ENCODE measurements at places on chromosomes 2 and 18. TPM values are rescaled to one million over a fixed set of nuclear protein-coding genes. Genes with fewer than 3 reads are reported as not detected.

DNA sequence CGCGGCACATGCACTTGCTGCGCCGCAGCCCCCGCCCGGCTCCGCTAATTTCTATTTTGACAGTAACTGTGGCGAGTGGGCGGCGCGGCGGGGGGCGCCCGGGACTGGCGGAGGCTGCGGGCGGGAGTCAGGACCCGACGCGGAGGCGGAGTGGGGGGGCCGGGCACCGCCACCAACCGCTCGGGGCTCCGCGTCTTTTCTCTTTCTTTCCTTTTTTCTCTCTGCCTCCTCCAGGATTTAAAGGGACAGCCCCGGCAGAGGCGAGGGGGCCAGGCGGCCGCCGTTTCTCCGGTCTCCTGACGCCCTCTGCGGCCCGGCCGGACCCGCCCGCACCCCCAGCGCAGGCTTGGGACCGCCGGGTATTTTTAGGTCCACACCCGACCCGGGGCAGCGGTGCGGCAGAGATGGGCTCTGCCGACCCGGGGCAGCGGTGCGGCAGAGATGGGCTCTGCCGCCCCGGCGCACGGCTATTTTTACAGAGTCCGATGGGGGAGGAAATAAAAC, 460 bp upstream of the ZBTB7C start:
- peaks cover 22% of the 10 kb centered on the region for H3K4me1 ChIP-seq
- no peak for DNase-seq
- peaks cover 75% of the 10 kb centered on the region for H3K27me3 ChIP-seq
- H3K36me3 ChIP-seq: no peaks in the 10 kb centered on the region

DNA sequence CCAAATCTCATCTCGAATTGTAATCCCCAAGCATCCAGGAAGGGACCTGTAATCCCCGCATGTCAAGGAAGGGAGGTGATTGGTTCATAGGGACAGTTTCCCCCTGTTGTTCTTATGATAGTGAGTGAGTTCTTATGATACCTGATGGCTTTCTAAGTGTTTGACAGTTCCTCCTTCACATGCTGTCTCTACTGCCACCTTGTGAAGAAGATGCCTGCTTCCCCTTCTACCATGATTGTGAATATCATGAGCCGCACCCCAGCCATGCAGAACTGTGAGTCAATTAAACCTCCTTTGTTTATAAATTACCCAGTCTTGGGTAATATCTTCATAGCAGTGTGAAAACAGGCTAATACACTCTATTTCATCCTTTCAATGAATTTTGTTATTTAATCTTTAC, 446.7 kb downstream of the RNF144A start:
- no peak for DNase-seq
- no peak overlapping the region for H3K27ac ChIP-seq
- peaks cover 2% of the 10 kb centered on the region for H3K27me3 ChIP-seq
- H3K4me3 ChIP-seq: no peak overlapping the region
- H3K36me3 ChIP-seq: no peaks in the 10 kb centered on the region

Gene INHBB
- total RNA-seq: not detected

DNA sequence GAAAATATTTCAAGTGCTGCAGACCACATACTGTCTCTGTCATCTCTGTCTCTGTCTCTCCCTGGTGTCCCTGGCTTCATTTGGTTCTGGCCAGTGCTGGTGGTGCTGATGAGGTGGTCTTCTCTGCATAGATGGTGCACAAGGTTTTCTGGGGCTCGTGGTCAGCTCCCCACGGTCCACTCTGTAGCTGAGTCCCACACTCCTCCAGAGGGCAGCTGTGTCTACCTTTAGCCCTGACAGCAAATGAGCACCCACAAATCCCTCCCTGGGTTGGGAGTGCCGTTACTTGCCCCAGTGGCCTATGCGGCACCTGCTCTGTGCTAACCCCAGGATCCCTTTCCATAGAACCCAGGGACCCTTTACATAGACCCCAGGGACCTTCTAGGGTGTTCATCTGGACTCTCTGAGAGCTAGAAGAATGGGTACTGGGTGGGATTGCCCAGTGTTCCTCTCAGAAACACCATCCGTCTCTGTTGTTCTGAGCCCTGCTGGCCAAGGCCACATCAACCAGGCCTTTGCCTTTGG, 129.3 kb downstream of the CAPN13 start:
- peaks cover 10% of the 10 kb centered on the region for H3K27me3 ChIP-seq
- H3K27ac ChIP-seq: no peak overlapping the region
- H3K4me1 ChIP-seq: no peaks in the 10 kb centered on the region
- no peak for DNase-seq
- no peaks in the 10 kb centered on the region for H3K36me3 ChIP-seq
- H3K4me3 ChIP-seq: no peak overlapping the region

Gene CROCC2
- not detected for total RNA-seq

- no peak for DNase-seq
- no peak overlapping the region for H3K27ac ChIP-seq
- no peaks in the 10 kb centered on the region for H3K36me3 ChIP-seq
- no peak overlapping the region for H3K4me3 ChIP-seq
- H3K4me1 ChIP-seq: no peaks in the 10 kb centered on the region
These were observed 198.0 kb upstream of the NCKAP5 start for GRCh38 chr2:133766164-133766832.

GRCh38 chr2:223503746-223504145, 98.4 kb downstream of the SCG2 start:
- no peak for DNase-seq
- H3K36me3 ChIP-seq: no peaks in the 10 kb centered on the region
- no peaks in the 10 kb centered on the region for H3K27me3 ChIP-seq
- no peaks in the 10 kb centered on the region for H3K4me1 ChIP-seq

GRCh38 chr2:19600506-19600905, 242.1 kb upstream of the OSR1 start:
- H3K4me1 ChIP-seq: no peaks in the 10 kb centered on the region
- H3K27me3 ChIP-seq: peaks cover 2% of the 10 kb centered on the region
- DNase-seq: no peak
- H3K36me3 ChIP-seq: no peaks in the 10 kb centered on the region

- H3K4me1 ChIP-seq: peaks cover 10% of the 10 kb centered on the region
- no peak for DNase-seq
- H3K36me3 ChIP-seq: peaks cover 10% of the 10 kb centered on the region
- no peaks in the 10 kb centered on the region for H3K27me3 ChIP-seq
These were observed 250.7 kb upstream of the SMAD7 start for GRCh38 chr18:49201464-49201863.

Gene VWC2L
- total RNA-seq: not detected

Gene MORN2
- 1.7 TPM for total RNA-seq

DNA sequence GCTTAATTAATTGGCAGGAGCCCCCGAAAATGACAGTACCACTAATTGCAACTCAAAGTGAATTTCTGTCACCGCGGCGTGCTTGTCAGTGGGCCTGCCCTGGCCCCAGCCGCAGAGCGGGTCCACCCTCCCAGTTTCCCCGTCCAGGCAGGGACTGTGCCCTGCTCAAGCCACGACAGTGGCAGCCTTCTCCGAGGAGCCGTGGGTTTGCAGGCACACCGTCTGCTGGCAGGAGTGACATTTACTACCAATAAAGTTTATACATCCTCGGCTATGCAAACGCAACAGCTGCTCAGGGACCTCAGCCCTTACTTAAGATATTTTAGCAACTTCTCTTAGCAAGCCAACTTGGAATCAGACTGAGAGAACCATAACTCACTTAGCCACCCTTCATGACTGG, 112.7 kb downstream of the GBX2 start:
- no peak overlapping the region for H3K4me3 ChIP-seq
- DNase-seq: no peak
- H3K27ac ChIP-seq: no peak overlapping the region
- no peaks in the 10 kb centered on the region for H3K36me3 ChIP-seq
- H3K4me1 ChIP-seq: no peaks in the 10 kb centered on the region

DNA sequence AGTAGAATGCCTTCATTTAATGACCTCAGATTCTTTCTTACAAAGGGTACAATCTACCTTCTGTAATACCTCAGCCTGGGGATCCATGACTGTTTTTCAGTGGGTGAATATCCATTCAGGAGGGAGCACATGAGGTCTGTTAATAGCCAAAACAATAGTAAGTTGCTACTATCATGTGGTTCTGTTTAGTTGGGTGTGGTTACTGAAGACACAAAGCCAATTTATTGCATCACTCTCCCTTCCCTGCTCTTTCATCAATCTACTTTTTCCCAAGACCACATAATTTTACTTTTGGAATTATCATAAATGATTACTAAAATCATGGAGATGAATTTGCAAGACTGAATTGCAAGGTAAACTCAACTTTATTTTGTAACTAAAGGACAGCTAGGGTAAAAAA, 254.2 kb downstream of the GALNT13 start:
- H3K36me3 ChIP-seq: no peaks in the 10 kb centered on the region
- H3K27me3 ChIP-seq: no peaks in the 10 kb centered on the region
- H3K4me1 ChIP-seq: no peaks in the 10 kb centered on the region
- H3K4me3 ChIP-seq: no peak overlapping the region
- no peak overlapping the region for H3K27ac ChIP-seq
- no peak for DNase-seq

DNA sequence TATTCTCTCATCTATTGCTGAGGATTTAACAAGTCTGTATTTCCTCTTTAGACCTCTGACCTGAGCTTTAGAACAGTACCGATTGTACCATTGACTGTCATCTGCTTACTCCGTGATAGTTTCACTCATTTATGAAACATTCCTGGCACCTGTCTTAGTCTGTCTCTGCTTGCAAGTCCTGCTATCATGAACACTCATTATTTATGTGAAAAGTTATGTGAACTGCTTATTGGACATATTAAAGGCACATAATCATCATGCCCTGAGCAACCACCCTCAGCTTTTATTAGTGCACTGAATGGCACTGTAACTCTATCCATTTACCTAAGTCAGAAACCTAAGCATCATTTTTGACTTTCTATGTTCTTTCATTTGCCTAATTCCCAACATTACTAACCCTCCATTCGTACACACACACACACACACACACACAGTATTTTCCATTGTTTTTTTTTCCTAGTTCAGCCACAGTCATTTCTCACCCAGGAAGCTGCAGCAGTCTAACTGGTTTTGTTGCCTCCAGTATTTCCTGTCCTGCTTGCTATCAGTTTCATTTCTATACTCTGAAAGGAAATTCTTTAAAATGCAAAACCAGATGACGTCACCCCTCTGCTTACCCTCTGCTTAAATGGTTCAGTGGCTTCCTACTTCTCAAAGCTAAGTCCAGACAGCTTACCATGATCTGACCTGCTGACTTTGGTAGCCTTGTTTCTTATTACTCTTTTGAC, 146.1 kb downstream of the HAUS1 start:
- no peaks in the 10 kb centered on the region for H3K27me3 ChIP-seq
- H3K27ac ChIP-seq: peak overlapping the region; percentile 95
- DNase-seq: peak; percentile 81
- peaks cover 75% of the 10 kb centered on the region for H3K4me1 ChIP-seq
- H3K36me3 ChIP-seq: peaks cover 74% of the 10 kb centered on the region

Gene LRATD1
- total RNA-seq: not detected

- H3K4me3 ChIP-seq: no peak overlapping the region
- no peaks in the 10 kb centered on the region for H3K36me3 ChIP-seq
- no peak overlapping the region for H3K27ac ChIP-seq
- H3K27me3 ChIP-seq: no peaks in the 10 kb centered on the region
- H3K4me1 ChIP-seq: no peaks in the 10 kb centered on the region
These were observed 322.6 kb downstream of the AFF3 start for GRCh38 chr2:99819766-99820165.

DNA sequence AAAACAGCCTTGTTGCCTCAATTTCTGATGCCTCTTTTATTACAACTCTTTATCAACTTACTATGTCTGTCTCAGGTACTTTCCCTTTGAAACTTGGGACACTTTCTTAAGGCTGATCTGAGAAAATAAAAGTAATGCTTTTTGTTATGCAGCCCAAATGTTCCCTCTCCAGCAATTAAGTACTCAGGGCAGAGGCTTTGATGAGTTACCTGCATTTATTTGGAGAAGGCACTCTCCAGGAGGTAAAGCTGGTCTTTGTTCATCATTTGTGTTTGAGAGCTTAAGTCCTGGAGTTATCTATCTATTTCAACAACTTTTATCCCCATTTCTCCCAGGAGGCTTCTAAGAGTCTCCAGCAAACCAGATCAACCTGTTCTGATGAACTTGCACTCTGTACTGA, 259.2 kb downstream of the ASXL3 start:
- no peaks in the 10 kb centered on the region for H3K4me1 ChIP-seq
- no peaks in the 10 kb centered on the region for H3K36me3 ChIP-seq
- H3K4me3 ChIP-seq: no peak overlapping the region
- DNase-seq: no peak
- H3K27me3 ChIP-seq: no peaks in the 10 kb centered on the region

GRCh38 chr2:186059096-186059495, 320.5 kb downstream of the FSIP2 start:
- no peaks in the 10 kb centered on the region for H3K36me3 ChIP-seq
- no peak overlapping the region for H3K4me3 ChIP-seq
- no peak for DNase-seq
- H3K27me3 ChIP-seq: no peaks in the 10 kb centered on the region
- H3K27ac ChIP-seq: no peak overlapping the region
- H3K4me1 ChIP-seq: no peaks in the 10 kb centered on the region

Gene WDFY1
- 82.5 TPM for total RNA-seq

GRCh38 chr2:20590704-20591515, 60.0 kb downstream of the HS1BP3 start:
- H3K27me3 ChIP-seq: no peaks in the 10 kb centered on the region
- no peaks in the 10 kb centered on the region for H3K36me3 ChIP-seq
- no peak overlapping the region for H3K4me3 ChIP-seq
- peaks cover 5% of the 10 kb centered on the region for H3K4me1 ChIP-seq

DNA sequence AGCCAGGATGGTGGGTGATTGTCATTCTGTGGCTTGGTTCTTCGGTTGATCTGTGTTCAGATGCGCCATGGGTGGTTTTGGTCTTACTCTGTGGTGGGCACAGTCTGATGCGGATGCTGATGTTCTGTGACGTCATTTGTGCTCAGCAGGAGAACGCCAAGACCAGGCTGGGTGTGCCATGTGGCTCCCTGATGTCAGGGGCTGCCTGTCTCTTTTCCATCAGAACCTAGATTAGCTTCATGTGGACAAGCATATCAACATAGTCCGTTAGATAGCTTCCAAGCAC, 100.6 kb upstream of the ARL4C start:
- no peaks in the 10 kb centered on the region for H3K36me3 ChIP-seq
- no peak overlapping the region for H3K27ac ChIP-seq
- DNase-seq: no peak
- no peaks in the 10 kb centered on the region for H3K27me3 ChIP-seq
- no peak overlapping the region for H3K4me3 ChIP-seq
- no peaks in the 10 kb centered on the region for H3K4me1 ChIP-seq

Gene PFN4
- not detected for total RNA-seq

Gene ANKRD30B
- total RNA-seq: not detected

- peak; percentile 69 for DNase-seq
- peak overlapping the region; percentile 12 for H3K4me3 ChIP-seq
- H3K27me3 ChIP-seq: no peaks in the 10 kb centered on the region
- peaks cover 81% of the 10 kb centered on the region for H3K4me1 ChIP-seq
These were observed 56.4 kb downstream of the ZFP36L2 start for GRCh38 chr2:43169987-43170386.
